Stimulated activated CD8-positive, alpha-beta memory T cell treated with anti-CD3 and anti-CD28 coated beads, Interleukin-12 subunit alpha, Interleukin-12 subunit beta, amount 100 ng/mL, for 4 hours (primary cell): ENCODE measurements at places on chromosomes 11 and 22.

- DNase-seq, result no peak
Observed at GRCh38 chr11:88414385-88414861, 76.9 kb upstream of the CTSC start.

- no peak for DNase-seq
Observed at GRCh38 chr11:116712428-116712827, 60.4 kb downstream of the BUD13 start.

DNA sequence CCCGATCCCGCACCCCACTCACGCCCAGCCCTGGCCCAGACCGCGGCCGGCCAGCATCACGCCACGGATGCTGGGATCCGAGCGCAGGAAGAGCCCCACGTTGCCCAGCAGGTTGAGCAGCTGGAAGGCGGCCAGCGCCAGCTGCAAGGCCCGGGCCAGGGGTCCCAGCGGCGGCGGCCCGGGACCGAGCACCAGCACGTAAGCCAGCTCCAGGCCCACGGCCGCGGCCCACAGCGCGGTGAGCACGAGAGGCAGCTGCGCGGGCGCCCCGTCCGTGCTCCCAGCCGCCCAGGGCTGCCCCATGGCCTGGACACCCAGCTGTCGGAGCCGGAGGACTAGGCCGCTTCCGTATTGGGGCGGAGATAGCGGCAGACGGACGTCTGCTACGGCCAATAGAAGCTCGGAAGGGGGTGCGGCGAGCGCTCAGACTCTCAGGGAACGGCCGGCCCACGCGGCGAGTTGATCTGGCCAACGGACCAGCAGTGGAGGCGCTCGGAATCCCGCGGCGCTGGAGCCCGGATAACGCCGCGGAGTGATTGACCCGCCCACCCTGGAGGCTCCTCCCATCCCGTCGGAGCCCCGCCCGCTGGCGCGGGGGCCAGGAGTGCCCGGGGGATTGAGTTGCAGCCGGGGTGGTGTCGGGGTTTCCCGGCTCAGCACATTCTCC, at the start of gene ZDHHC24:
Gene ZDHHC24 (minus strand): TSS at position 348 of the 667 bp plus-strand sequence. CDS start 45 bp downstream, at position 303.
- peak; percentile 72 for DNase-seq

DNA sequence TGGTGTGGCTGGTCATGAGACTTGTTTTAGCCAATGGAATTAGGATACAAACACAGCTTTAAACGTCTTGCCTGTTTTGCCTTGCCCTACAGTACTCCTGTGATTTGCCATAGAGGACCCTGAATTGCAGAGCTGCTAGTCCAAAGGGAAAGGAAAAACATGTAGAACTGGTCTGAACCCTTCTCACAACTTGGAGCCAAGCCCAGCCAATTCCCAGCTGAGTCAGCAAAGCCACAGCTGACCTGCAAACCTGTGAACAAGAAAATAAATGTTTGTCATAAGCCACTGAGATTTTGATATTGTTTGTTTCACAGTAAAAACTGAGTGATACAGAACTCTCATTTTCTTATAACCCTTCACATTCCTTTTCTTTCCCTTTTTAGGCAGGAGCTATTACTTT, 360.5 kb upstream of the API5 start:
- DNase-seq, result no peak

DNA sequence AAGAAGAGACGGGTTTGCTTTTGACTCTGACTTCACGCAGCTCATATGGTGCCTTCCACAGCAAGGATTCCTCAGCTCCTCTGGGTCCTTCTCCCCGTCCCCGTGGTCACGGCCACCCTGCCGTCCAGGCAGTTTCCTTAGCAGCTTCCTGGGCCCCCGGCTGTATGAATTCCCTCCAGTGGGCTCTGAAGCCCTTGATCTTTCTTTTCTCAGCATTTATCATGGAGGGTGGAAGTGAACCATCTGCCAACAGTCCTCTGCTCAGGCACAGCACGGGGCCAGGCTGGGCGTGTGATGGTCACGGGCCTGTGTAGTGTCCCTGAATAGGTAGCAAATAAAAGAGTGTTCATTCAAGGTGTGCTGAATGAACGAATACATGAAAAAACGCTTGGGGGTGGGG, 782.4 kb downstream of the BRD1 start:
- no peak for DNase-seq

- DNase-seq, result no peak
Observed at GRCh38 chr11:101555366-101555765, 28.4 kb downstream of the TRPC6 start.

- DNase-seq, result no peak
Observed at GRCh38 chr22:41768430-41768829, 32.0 kb upstream of the CCDC134 start.

DNA sequence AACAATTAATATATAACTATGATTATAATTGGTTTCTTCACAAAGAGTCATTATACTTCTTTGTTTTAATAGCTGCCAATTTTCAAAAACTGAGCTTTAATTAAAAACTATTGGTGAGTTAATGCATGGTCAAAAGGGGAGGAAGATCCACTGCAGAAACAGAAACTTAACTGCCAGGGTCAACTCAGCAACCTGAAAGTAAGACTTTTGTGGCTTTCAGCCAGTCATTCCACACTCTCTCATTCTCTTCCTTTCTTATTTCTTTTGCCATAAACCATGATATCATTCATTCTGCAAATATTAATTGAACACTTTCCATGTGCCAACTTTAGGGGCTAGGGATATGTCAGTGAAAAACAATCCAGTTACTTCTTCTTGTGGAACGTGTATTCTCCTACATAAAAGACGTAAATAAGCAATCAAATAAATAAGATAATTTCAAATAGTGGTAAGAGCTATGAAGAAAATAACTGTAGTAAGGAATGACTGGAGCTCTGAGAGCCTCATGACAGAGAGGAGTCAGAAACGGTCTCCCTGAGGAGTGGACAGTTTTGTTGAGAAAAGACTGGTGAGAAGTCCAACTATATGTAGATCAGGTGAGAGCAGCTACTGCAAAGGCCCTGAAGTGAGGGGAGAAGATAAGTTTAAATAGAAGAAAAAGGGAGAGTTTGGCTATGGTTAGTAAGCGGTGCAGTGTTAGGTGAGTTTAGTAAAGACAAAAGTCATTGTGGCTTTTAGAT, 130.5 kb downstream of the GRIA4 start:
- DNase-seq, result no peak

- DNase-seq, result no peak
Observed at GRCh38 chr11:105158436-105158835, 18.9 kb upstream of the CARD18 start.

- no peak for DNase-seq
Observed at GRCh38 chr11:69892986-69893555, 73.9 kb upstream of the FGF3 start.

GRCh38 chr11:13302420-13302958, 24.9 kb downstream of the BMAL1 start:
- no peak for DNase-seq

DNA sequence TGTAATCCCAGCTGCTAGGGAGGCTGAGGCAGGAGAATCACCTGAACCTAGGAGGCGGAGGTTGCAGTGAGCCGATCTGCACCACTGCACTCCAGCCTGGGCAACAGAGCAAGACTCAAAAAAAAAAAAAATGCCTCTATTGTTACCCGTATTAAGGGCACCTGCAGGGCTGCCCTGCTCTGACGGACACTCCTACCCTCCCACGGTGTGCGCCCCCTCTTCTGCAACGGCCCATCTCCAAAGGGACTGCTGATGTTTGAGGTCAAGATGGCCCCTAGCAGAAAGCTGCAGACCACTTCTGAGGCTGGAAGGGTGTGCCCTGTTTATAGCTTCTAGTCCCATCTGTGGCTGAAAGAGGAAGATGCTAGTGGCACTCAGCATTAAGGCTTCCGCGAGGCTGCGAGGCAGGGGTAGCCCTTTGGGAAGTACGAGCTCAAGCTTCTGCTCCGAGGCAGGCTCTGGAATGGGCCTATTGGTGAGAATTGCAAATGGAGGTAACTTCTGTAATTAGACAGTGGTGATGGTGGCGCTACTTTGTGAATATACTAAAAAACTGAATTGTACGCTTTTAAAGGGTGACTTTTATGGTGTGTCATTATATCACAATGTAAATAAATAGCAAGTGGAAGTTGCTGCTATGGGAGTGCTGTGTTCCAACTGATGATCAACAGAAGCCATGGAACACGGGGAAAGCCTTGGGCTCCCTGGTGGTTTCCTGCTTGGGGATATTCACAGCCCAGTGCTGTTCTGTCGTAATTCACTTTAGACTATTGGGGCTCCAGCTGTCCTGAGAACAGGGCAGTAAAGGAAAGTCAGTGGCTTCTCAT, 24.3 kb downstream of the ARFGAP2 start:
- no peak for DNase-seq

DNA sequence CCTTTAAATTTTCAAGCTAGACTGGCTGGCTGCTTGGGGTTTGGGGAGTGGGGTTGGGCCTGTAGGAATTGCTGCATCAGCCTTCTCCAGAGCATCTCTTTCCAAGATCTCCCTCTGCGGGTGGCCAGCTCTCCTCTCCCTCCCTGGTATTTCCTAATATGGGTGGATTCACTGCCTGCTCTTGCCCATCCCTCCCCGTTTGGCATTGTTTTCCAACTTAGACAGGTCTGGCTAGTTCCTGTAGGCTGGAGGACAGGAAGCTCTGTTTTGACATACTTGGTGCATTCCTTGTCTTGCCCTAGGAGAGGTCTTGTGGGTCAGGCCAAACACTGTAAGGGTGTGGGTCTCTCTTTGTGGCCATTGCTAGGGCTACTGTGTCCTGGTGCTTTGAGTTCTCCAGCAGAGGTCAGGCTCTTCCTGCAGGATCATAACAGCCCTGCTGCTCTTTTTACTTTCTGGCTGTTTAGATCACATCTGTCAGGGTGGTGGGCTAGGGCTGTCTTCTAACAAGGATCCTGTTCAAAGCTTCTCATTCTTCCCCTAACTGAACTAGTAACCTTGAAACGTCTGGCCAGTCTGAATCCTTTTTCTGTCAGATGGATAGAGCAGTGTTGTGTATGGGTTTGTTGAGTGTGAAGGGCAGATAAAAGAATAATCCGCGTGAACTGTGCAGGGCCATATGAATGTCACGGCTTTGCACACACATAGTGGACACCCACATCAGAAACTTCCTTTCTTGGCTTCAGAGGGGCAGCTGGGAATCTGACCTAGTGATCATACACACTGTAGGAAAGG, 18.3 kb upstream of the MICALL1 start:
- DNase-seq, result no peak

DNA sequence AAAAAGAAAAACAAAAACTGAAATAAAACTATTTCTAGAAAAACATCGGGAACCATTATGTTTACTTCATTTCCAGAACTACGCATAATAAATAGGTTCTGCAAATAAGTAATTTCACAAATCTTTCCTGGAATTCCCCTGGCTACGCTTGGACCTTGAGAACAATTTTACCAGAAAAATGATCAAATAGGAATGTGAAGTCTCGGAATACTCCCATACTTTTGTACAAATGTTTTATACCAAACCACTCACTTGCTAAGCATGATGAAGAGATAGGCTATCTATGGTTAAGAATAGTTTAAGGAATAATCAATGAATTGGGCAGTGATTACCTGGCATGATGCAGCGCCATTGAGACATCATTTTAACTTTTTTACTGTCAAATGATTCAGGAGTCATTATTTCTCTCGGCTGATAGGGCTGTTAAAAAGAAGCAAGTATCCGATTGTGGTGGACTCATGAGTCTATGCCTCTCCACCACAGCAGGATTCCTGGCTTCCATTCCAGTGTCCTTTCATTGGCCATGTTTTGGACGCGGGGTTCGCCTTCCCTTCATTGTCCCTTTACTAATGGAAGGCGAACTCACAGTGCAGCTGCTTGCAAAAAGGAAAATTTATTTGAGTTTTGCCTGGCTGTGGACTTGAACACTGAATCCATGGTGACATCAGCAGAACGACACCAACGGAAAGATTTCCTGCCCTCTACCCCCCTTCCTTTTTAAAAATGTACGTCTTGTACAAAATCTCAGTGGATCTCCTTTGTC, 39.9 kb upstream of the BLID start:
- DNase-seq, result no peak

DNA sequence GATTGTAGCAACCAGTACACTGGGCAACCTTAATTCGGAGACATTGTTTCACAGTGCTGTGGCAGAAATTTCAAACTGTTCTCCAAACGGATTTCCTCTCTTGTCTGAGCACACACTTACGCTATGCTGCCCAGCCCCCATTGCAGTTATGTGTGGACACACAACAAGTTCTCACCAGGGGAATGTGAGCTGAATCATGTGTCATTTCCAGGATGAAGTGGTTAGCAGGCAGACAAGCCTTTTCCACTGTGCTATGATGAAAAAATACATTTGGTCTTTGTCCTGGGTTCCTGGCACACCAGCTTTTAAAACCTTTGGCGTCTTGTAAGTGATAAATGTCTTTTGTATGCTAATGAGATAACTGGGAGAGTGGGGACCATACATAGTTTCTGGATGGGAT, 46.9 kb upstream of the SYT9 start:
- DNase-seq, result no peak

- no peak for DNase-seq
Observed at GRCh38 chr11:65032216-65032615, 5.0 kb downstream of the SNX15 start.

DNA sequence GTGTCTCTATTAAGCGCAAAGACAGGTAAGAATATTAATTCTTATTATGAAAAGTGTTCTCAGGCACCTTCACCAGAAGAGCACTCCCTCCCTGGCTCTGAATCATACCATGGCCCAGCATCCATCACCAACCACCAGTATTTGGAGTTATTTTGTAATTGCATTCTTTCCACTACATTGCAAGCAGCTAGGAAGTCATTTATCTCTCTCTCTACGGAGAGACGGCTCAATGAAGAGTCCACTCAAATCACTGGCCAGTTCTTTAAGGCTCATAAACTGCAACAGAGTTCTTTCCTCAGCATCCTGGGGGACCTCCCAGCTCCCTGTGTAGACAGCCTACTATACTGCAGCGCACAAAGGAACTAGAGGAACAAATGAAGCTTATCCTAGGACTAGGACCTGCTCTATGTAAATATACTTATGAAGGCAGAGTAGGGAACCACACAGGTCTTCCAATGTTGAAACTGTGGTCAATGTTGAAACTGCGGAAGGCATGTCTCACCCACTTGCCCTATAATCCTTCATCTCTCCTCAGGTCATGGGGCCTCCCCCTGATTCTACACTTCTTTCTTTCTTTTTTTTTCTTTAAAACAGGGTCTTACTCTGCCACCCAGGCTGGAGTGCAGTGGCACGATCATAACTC, 63.4 kb downstream of the AAMDC start:
- no peak for DNase-seq

DNA sequence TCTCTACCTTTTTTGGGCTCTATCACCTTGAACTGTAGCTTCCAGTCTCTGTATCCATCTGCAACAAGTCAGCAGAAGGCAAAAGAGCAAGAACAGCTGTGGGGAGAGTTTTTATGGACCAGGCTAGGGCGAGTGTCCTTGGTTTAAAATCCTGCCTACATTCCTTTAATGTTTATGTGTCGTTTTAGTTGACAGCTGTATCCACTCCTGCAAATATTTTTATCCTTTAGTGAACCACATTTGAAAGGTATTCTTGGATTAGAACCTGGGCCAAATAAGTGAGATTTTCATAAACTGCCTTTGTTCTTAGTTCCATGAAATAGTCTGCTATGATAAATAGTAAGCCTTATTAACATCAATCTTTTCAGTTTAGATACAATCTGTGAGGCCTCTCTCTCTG, 712.2 kb downstream of the ETS1 start:
- no peak for DNase-seq

DNA sequence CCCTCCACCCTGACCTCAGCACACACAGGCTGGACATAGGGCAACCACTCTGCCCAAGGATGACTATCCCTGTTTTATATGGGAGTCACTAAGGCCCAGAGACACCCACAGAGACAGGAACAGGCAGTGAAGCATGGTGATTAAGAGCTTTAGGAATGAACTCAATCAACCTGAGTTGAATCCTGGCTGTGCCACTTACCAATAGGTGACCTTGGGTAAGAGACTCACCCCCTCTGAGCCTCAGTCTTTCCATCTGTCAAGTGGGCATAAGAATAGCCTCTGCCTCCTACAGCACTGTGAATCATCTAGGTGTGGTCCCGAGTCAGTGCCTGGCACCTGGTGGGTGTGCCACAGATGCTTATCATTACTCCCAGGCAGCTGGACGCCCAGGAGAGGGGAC, 6.8 kb downstream of the CRYBB1 start:
- DNase-seq, result no peak
